Left ventricle myocardium superior (tissue), 1 donor: ENCODE measurements at places on chromosomes 16 and 17. TPM values are rescaled to one million over a fixed set of nuclear protein-coding genes. Genes with fewer than 3 reads are reported as not detected.
A peak's percentile ranks its signal among the peaks of the same experiment; 100 is the strongest.

DNA sequence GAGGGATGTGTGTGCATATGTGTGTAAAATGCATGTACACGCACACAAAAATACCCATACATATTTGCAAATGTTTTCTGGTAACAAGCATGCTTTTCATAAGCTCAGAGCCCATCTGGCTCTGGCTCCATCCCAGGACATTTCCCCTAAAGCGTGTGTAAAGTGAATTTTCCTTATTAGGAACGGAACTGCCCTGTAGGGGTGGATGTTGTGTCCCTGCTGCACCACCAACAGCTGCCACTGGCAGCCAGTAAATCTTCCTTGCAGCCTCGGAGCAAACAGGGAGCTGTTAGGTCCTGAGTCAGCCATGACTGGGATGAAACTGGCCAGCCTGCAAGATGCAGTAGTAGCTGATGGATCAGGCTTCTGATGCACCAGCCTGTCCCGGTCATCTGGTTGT is 393.5 kb downstream of the UTP18 start:
- DNase-seq = no peak

- DNase-seq = no peak
Measured at GRCh38 chr16:398561-399339, 1.8 kb downstream of the NME4 start.

Gene SPN
- total RNA-seq = 0.87 TPM

GRCh38 chr16:2298621-2299020 is 30.7 kb upstream of the RNPS1 start:
- no peak for DNase-seq

- DNase-seq = no peak
Measured at GRCh38 chr17:35766903-35767510, 6.3 kb downstream of the C17orf50 start.

GRCh38 chr17:4900231-4901107 is 1.1 kb downstream of the C17orf107 start:
- peak; percentile 40 for DNase-seq

Gene KIF2B
- total RNA-seq = not detected

DNA sequence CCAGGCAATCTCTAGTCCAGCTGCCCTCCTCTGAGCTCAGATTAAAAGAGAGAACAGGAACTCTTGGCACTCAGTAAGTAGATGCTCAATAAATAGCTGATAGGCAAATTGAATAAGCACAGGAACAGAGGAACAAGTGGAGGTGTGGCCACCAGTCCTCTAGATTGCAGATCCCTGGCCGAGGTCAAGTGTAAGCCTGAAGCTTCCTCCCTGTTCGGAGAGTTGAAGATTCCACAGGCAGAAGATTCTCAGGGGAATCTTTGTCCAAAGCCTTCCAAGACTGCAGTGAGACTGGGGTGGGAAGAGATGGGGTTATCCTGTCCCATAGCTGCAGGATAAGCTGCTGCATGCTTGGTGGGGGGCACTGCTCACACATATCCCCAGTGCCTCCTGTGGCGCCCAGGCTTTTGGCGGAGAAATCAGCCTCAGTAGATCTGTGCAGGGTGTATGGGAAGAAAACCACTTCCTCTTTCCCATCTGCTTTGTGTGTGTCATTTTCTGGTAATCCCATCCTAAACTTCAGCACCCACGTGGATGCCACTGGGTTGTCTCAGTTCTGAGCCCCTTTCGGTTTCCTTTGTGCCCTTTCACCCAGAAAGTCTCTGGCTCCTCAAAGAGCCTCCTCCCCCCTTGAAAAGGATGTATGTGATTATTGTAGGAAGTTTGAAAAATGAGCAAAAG is 12.1 kb downstream of the CD300A start:
- no peak for DNase-seq

GRCh38 chr17:41687828-41688640 is 651 bp upstream of the EIF1 start:
- DNase-seq = peak; percentile 63

Gene ABCC12
- total RNA-seq = not detected

Gene CASKIN2
- total RNA-seq = 36.6 TPM

DNA sequence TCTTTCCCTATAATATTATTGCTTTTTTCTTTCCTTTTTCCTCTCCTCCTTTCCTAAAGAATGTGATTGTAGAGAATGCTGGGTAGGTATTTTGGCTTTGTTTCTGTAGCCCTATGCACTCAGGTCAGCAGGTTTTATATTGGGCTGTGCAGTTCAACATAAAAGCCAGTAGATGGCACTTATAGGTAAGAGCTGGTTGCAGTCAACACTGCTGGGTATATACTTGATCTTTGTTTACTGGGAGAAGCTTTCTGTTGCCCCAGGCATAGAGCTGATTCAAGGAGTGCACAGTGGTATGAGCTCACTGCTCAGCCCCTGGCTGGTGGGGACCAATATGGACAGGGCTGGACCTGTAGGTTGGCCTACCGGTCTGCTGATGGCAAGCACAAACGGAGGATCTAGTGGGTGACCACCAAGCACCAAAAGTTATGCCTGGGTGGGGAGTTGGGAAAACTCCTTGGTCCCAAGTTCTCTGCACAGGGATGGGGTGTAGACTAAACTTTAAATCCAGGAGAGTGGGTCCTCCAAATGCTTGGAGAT is 378.9 kb downstream of the PMP22 start:
- DNase-seq = no peak

Gene RAMP2
- 39.3 TPM for total RNA-seq

Gene NUDT21
- total RNA-seq = 66.3 TPM
